ENCODE measurements at places on chromosomes 7 and 10. TPM values are rescaled to one million over a fixed set of nuclear protein-coding genes. Genes with fewer than 3 reads are reported as not detected.

Gene PNLIPRP3
- total RNA-seq, result not detected

Gene BCCIP
- total RNA-seq, result 32.8 TPM

DNA sequence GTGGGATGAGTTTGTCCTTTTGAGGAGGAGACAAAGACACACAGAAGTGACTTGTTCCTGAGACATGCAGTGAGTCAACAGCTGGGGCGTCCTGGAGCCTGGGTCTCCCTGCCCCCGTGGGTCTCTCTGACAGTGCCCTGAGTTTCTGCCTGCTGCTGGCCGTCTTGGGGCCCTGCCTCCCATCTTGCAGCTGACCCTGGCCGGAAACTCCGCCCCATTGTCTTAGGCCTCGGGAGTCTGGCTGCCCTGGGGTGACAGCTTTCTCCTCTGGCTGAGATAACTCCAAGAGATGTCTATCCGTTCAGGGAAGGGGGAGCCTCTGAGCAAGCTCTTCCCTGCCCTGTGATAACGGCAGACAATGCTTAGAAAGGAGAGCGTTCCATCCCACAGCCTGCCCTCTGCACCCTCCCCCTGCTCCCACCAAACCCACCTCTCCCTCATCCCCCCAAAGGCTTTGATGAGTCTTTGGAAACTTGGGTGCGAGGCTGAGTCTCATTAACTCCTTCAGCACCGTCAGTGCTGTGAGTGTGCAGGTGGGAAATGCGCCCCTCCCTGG is 69.5 kb upstream of the PODXL start:
- peak; percentile 49 for DNase-seq

DNA sequence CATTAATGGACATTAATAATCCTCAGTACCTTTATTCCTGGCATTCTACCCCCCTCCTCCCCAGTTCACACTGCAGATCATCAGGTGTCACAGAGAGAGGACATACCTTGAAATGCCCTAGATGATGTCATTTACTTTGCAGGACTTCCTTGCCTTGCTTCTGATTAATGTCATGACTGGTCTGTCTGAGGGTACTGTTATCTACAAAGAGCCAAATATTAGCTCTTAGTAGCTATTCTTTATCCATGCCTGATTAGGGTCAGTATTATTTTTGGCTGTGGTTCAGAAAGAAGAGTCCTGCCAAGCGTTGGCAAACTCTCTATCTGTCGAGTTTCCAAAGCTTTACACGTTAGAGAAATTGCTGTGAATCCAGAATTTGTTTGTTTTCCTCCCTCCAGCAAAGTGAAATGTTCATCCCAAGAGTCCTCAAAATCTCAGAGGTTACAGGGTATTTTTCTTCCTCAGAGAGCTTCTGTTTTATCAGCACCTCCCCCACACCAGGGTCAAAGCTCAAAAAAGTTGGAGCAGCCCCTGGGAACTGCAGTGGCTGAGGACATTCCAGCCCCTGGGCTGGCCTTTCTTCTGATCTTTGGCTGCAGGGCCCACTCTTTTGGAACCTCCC is 12.6 kb downstream of the SCD start:
- DNase-seq, result no peak

- DNase-seq, result peak; percentile 100
Measured at GRCh38 chr7:123557398-123558288, at the start of gene NDUFA5. Gene NDUFA5 (minus strand): TSS chr7:123557818. CDS start chr7:123557795, 23 bp downstream.

GRCh38 chr7:69180662-69181061 is 417.6 kb upstream of the AUTS2 start:
- no peak for DNase-seq

DNA sequence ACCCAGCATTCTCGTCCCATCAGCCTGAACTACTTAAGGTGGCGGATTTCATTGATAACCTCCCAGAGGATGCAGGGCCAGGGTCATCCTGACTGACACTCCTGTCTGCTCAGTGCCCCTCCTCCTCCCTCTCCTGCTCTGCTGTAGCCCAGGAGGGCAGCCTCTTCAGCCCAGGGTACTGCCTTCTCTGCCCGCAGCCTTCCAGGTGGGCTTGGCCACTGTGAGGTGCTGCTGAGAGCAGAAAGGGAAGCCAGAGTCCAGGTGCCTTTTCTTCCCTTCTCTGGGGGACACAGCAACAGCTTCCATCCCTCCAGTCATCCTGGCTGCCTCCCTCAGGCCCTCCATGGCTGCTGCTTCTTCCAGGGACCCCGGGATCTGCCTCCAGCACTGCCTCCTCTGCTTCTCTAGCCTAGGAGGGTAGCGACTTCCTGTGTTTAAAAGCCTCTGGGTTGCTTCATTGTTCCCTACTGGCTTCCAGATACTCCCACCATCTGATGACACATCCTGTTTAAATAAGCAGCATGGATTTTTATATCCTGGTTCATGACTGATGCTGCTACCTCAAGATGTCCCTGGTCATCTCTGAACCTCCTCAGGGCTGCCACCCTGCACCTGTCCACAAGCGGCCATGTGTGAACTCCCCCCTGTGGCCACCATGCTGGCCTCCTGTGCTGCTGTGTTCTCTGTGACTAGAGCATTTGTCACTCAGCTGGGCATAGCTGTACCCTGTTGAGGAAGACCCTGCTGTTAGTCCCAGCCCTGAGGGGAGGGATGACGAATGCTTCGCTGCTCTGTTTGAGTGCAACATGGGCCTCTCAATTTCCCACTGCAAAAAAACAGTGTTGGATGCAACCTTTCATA is 55.8 kb downstream of the AKR1C4 start:
- DNase-seq, result no peak

- DNase-seq, result peak; percentile 87
Measured at GRCh38 chr7:94697035-94697974, 41.4 kb upstream of the SGCE start.

GRCh38 chr7:84394219-84394618 is 199.6 kb upstream of the SEMA3A start:
- no peak for DNase-seq

Measured in adrenal gland (tissue), 19 donors.